Stimulated activated CD4-positive, alpha-beta T cell treated with anti-CD3 and anti-CD28 coated beads, Interleukin-1b, Interleukin-23, amount 100 ng/mL, for 24 hours (primary cell): ENCODE measurements at places on chromosomes 4 and X.

GRCh38 chr4:95728145-95728544 is 111.7 kb upstream of the PDHA2 start:
- no peak for DNase-seq

DNA sequence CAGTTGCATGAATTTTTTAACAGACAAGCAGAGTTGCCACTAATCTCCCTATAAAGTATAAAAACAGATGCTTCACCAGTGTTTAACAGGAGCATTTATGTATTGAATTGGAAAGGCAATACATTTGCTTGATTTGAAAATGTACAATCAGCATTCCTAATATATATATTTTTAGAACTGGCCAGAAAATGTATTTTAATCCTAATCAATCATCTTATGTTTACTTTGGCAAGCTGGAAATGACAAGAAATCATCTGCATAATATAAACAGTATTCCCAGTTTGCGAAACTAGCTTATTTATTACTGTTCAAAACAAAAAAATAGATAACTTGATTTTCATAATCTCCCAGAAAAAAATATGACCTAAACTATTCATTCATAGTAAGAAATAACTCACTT is 123.9 kb downstream of the TBCK start:
- no peak for DNase-seq

DNA sequence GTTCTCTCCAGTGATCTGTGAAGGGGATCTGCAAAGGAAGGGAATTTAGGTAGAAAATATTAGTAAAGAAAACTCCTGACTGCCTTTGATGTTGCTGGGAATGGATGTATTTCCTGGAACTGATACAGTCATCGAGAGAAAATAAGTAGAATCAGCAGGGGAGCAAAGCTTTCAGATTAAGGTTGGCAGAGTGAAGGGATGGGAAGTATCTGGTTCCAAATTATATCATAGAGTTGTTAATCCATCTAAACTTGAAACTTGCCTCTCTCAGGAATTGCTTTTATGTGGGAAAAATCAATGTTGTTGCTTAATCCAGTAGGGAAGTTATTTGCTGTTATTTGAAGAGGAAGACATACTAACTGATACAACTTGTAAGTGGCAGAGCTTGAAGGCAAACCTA is 19.3 kb downstream of the EPHA5 start:
- DNase-seq, result no peak

GRCh38 chr4:163194593-163194992 is 27.9 kb upstream of the NAF1 start:
- DNase-seq, result no peak

- no peak for DNase-seq
These were observed 37.4 kb downstream of the MAML3 start for GRCh38 chr4:140116442-140117104.

DNA sequence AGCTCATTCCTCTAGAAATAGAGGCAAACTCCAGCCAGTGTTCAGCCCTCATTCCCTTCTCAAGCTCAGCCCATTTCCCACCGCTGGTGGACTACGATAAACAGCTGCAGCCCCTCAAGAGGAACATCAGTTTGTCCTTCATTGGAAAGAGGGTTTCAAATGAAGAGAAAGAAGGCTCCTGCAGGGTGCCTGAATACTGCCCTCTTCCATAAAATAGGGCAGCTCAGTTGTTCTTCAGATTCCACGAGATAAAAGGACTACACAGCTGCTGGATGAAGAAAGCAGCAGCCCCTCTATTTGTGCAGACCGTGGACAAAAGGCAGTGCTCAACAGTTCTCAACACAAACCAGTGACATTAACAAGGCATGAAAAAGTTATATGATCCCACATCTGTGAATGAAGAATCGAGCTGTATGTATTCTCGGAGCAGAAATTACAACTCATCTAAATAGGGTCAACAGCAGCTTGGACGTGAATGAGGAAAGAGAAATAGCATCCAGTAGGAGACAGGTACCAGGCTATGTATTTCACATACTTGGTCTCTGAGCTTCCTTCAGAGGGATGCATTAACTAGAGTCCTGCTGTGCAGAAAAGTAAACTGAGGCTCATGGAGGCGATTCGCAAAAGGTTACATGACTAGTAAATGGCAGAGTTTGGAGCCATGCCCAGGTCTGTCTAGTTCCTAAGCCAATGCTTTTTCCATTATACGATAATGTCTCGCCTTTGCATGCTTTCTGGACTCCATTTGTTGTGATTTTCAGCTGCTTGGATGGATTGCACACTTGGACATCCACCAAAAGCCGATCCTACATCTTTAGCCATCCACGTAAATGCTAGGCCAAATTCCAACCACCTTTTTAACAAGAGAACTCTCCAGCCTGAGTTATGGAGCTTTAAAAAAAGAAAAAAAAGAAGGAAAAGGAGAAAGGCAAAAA is 301.2 kb upstream of the PPARGC1A start:
- no peak for DNase-seq

GRCh38 chrX:18973527-18974192 is 10.3 kb downstream of the PHKA2 start:
- no peak for DNase-seq
